Sigmoid colon (tissue), 7 donors: ENCODE measurements at places on chromosomes 6 and 20. TPM values are rescaled to one million over a fixed set of nuclear protein-coding genes. Genes with fewer than 3 reads are reported as not detected.

The PGM3 gene
- 11.4 TPM for polyA plus RNA-seq

The MAN1A1 gene
- 25.7 TPM for polyA plus RNA-seq

The SMPDL3A gene
- polyA plus RNA-seq: 91.3 TPM

The SLC22A3 gene
- polyA plus RNA-seq: 3.3 TPM

The NKAIN4 gene
- polyA plus RNA-seq: 0.73 TPM

The SLC17A2 gene
- not detected for polyA plus RNA-seq
